ENCODE measurements at places on chromosomes 2 and 18.
A peak's percentile ranks its signal among the peaks of the same experiment; 100 is the strongest.

GRCh38 chr2:85729825-85730510 is 23.8 kb upstream of the ATOH8 start:
- DNase-seq: no peak

- DNase-seq: no peak
These were observed 5.0 kb upstream of the NTSR2 start for GRCh38 chr2:11674983-11675382.

DNA sequence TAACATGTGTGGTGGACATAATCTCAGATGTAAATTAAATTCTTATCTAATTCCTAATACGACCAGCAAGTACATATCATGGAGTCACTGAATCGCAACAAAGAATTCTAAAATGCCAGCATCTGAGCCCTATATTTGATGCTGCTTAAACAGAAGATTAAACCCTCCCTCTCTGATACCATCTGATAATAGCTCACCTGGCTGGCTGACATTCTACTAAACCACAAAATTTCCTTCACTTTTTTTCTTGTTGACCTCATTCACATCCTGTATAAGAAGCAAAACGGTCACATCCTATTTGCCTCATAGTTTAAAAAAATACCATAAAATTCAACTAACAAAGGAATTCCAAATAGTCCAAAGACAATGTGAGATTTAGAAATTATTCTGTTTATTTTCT is 371.6 kb upstream of the SLC8A1 start:
- no peak for DNase-seq

- DNase-seq: no peak
These were observed 94.5 kb upstream of the CCDC150 start for GRCh38 chr2:196544906-196545433.

DNA sequence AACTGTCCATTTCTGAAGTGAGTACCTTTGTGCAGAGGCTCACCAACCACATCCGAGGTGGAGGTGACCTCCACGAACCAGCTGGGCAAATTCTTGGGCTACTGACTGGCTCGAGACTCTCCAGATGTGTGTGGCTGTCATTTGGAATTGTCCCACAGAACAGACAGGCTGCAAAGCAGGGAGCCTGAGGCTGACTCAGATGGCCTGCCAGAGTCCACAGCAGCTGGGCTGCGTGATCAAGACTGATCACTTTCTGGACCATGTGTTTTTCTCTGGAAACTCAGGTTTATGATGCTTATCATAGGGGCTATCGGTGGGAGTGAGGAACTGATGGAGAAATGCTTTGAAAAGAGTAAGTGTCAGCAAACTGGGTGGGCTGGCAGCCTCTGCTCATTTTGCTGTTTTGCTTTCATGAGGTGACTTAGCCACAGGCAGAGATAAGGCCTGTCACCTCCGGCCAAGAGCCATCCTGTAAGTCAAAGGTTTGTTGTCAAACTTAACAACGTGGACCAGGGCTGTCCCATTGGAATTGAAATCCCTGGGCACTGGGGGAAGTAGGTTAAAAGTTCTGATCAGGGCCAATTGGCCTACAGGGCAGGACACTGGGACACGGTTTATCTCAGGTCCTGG is 120.4 kb downstream of the LIPG start:
- no peak for DNase-seq

DNA sequence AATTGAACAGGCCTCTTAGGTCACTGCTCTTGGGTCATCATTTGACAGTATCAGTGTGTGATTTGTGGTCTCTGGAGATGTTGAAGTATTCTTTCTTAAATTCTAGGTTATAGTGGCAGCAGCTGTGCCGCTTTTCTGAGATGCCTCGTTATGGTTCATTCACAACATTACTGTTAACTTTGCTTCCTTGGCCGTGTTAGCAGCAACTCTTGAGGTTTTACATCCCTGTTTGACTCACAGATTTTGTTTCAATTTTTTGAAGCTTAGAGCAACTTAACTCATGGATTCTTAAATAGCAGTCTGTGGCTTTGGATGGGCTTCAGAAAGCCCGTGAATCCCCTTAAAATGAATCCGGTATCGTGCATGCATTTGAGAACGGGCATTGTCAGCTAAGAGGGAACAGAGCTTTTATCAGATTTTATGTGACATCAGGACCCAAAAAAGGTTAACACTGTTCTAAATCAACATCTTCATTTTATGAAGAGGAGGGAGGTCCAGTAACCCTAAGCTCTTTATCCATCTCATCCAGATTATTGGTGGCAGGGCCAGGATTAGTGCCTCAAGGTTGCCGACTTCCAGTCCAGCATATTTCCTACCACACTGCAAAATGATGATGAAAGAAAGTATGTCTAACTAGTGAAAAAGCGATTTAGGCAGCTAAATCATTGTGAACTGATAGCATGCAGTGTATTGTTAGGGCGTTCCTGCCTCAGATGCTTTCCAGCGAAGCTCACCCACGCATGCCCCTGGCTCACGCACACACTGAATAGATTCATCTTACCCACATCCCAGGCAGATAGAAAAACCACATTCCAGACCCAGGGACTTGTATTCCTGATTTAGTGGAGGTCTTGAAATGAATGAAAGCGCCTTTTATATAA is 5.1 kb downstream of the TRIB2 start:
- no peak for DNase-seq

- DNase-seq: no peak
These were observed 19.8 kb downstream of the THOC1 start for GRCh38 chr18:248053-248452.

DNA sequence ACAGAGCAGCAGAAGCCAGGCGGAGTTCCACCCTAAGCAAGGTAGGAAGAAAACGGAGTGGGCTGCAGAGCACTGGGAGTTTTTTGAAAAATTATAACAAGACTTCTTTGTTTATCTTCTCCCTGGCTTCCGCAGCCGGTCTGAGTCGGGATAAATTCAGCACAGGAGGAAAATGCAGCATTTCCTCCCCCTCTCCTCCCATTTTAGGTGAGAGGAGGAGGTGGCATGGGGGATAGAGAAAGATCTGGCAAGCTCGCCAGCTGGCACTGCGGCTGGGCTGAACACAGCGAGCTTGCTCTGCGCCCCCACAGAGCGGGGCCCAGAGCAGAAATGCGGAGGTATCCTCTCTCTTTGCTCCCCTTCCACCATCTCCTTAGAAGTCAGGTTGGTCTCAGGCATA is 17.7 kb upstream of the CHRNA1 start:
- no peak for DNase-seq

DNA sequence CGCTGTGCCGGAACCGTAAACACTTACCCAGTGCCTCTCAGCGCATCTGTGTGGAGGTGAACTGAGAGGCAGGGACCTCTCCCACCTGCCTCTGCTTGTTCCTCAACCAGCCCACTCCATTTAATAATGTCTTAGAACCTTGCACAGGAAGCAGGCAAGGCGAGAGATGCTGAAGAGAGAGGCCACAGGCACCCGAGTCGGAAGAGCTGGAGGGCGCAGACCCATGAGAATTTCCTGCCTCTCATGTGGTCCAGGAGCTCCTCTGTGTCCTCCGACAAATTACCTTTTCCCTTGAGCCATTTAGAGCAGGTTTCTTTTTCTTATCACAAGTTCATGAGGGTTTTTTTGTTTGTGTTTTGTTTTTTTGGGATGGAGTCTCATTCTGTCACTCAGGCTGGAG is 4.9 kb upstream of the RFX8 start:
- DNase-seq: no peak

- DNase-seq: no peak
These were observed 52.4 kb downstream of the BCL2 start for GRCh38 chr18:63266888-63267790.

DNA sequence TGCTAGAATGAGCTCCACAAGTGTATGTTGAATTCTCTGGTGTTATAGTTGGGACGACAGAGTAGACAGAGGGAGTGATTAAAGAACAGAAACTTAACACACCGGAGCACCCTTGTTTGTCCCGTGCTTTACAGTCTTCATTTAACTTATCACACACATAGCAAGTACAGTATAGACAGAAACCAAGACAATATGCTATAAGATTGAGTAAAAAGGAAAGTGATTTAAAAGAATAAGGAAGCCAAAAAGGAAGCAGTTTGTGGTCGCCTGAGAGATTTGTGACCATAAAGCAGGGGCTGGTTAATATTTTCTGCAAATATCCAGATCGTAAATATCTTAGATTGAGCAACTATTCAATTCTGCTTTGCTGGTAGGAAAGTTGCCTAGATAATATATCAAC is 1128.4 kb downstream of the TSN start:
- DNase-seq: no peak

DNA sequence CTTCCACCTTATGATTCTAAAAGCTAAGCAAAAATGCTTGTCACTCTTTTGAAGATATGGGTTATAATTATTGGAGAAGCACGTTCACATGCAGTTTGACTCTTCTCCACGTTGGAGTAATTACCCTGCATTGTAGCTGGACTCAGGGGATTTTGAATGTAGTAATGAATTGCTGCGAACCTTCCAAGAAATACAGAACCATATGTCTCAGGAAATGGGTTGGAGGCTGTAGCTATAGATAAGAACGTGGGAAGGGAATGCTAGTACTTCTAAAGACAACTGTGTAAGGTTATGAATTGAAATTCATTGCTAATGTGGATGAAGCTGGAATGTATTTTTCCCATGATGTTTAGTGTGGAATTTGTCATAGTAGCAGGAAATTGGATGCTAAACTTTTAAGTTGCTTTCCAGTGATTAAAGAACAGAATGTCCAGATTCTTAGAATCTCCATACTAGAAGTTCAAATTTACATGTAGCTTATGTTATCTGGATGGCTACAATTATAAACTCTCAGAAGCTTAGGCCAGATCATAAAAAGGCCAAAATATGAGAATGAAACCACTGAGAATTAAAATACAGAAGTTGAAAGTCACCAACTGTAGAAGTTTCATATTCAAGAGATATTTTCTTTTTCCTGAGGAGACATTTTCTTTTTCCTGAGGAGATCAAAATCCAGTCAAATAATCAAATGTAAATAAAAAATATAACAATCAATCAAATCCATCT is 27.3 kb upstream of the SPOPL start:
- no peak for DNase-seq

GRCh38 chr2:141020346-141020745 is 1110.5 kb downstream of the LRP1B start:
- DNase-seq: no peak

GRCh38 chr2:168915441-168916330 is 14.6 kb downstream of the G6PC2 start:
- no peak for DNase-seq

GRCh38 chr18:46497129-46497528 is 159.9 kb downstream of the LOXHD1 start:
- no peak for DNase-seq

- no peak for DNase-seq
These were observed 8.6 kb upstream of the SULT1C4 start for GRCh38 chr2:108369153-108369552.

DNA sequence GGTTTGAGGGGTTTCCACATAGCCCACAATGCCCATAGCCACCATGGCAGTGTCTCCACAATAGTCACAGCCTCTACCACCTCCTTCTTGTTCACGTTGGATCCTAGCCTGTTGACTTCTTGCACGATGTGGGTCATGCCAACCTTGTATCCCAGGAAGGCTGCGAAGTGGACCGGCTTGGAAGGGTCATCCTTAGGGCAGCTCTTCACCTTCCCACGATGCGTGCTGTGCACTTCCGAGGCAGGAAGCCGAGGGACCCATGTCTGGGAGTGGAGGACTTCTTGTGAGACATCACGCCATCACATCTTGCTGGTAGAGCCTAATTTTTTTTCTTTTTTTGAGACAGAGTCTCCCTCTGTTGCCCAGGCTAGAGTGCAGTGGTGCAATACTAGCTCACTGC is 144.6 kb upstream of the ASB18 start:
- no peak for DNase-seq

- DNase-seq: no peak
These were observed 121.5 kb upstream of the RASGRP3 start for GRCh38 chr2:33354981-33355380.

GRCh38 chr2:189142893-189143759 is 36.4 kb downstream of the COL5A2 start:
- DNase-seq: peak; percentile 47

GRCh38 chr18:74528478-74528877 is 5.8 kb upstream of the CNDP1 start:
- no peak for DNase-seq

DNA sequence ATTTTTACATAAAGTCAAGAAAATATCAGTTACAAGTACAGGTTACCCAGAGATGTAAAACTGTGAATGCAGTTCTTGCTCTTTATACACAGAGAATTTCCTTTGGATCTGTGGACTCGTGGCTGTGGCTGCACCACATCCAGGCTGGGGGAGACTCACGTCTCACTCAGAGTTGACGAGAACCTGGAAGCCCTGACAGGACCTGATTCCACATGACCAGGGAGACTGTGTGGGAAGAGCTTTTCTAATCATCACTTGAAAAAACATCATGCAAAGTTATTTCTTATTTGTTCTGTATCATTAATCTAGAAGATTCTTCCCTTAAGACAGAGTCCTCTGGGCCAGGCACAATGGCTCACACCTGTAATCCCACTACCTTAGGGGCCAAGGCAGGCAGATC is 1159.0 kb downstream of the RPIA start:
- DNase-seq: no peak

- no peak for DNase-seq
These were observed 59.9 kb upstream of the REG3A start for GRCh38 chr2:79219383-79219988.

DNA sequence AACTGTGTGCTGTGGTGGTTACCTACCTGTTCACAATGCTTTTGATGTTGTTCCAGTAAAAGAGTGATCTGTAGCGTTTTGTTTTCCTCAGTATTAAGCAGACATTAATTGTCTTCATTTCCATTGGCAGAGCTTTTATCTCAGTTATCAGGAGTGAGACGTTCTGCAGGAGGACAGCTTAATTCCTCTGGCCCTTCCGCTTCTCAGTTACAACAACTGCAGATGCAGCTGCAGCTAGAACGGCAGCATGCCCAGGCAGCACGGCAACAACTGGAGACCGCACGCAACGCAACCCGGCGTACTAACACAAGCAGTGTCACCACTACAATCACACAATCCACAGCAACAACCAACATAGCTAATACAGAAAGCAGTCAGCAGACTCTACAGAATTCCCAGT is 78.3 kb downstream of the KCMF1 start:
- DNase-seq: no peak

DNA sequence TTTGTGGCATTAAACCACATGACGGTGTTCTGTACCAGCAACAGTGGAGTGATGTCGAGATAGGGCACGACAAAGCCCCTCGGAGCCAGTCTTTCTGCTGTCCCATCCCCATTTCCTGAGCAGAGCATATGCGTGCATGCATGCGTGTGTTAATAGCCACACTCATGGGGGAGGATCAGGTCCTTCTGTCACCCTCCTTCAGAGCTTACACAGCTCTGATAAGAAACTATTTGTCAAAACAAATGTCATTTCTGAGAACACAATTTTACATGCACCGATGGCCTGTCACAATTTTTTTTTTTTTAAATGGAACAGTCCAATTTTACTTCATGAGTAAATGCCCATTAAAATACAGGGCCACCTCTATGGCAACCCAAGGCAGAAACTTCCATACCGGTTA is 95.9 kb upstream of the ZBTB14 start:
- DNase-seq: no peak

- no peak for DNase-seq
These were observed 376.1 kb downstream of the XIRP2 start for GRCh38 chr2:167264380-167264779.
